ENCODE measurements at places on chromosomes 4 and X.

DNA sequence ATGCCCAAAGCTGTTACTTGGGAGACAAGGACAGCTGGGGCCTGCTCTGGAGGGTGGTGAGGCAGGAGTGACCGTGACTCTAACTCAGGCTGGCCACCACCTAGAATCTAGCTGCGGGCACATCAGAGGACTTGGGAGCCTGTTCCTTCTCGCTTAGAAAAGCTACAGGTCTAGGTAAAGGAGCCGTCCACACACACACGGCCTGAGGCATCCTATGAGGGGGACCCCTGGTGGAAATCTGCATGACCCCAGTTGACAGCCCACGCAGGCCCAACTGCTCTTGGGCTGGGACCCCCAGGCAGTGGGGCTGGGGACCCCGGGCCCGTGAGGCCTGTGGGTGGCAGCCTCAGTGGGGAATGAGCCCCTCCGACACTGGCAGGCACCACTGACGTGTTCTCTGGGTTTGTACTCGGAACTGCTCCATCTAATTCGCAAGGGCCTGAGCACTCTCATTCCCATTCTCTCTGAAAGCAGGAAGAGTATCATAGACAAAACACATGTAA is 75.6 kb downstream of the ACOX3 start:
- no peak for DNase-seq

DNA sequence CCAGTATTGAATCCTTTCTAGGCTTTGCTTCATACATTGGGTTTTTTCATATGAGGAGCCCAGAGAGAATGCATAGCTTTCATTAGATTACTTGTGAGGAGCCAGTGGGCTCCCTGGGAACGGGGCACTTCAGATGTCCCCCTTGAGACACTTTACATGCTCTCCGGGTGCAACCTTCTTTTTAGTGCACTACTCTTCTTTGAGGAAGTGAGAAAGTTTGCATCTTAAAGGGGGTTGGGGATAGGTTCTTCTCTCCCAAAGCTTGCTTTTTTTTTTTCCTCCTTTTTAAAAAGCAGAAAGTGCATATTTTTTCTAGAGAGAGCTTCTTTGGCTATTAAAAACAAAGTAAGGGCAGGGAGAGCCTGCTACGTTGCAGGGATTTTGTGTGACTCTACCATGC is 4.3 kb downstream of the HADH start:
- DNase-seq: no peak

GRCh38 chr4:129668092-129668491 is 572.1 kb downstream of the C4orf33 start:
- DNase-seq: no peak

DNA sequence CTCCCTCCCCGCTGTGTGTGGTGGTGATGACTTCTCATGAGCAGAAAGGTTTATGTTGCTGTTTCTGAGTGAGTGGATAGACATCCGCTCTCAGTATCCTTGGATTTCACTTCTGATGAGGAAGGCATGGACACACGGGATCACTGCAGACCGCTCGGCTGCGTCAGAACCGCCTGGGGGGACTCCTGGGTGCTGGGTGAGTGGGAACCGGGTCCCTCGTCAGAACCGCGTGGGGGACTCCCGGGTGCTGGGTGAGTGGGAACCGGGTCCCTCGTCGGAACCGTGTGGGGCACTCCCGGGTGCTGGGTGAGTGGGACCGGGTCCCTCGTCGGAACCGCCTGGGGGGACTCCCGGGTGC is 9.0 kb downstream of the CTBP1 start:
- peak; percentile 12 for DNase-seq

GRCh38 chr4:144582975-144583374 is 63.0 kb upstream of the HHIP start:
- no peak for DNase-seq

GRCh38 chr4:109610489-109610888 is 50.4 kb downstream of the MCUB start:
- no peak for DNase-seq

DNA sequence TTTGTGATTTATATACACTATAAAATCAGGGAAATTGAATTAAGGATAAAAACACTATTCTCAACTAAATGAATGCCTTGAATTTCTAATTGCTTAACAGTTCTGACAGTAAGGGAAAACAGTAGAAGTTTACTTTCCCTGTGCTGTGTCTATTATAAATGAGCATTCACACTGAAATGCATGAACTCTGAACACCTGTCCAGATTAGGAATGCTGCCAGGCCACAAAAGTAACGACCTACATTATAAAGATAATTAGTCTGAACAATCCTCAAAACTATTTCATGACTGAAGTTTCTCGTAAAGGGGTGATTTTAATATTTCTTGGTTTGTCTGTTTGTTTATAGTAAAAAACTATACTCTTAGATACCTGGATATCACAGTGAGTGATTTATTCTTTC is 2.0 kb downstream of the NDST3 start:
- no peak for DNase-seq

DNA sequence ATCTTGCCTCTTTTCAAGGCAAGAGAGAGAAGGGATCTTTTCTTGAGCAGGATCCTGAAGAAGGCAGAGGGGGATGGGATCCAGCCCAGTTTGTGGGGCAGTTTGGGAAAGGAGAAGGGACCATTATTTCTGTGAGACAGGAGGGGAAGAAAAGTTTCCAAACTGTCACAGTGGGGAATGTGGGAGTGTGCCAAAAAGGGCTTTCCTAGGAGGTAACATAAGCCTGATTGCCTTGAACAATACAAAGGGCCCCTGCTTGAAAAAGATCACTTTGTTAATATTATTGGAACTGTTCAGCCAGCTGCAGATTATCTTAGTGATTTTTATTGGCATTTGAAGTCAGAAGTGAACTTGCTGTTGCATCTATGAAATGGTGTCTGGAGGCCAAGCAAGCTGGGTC is 55.2 kb downstream of the MTM1 start:
- DNase-seq: no peak

DNA sequence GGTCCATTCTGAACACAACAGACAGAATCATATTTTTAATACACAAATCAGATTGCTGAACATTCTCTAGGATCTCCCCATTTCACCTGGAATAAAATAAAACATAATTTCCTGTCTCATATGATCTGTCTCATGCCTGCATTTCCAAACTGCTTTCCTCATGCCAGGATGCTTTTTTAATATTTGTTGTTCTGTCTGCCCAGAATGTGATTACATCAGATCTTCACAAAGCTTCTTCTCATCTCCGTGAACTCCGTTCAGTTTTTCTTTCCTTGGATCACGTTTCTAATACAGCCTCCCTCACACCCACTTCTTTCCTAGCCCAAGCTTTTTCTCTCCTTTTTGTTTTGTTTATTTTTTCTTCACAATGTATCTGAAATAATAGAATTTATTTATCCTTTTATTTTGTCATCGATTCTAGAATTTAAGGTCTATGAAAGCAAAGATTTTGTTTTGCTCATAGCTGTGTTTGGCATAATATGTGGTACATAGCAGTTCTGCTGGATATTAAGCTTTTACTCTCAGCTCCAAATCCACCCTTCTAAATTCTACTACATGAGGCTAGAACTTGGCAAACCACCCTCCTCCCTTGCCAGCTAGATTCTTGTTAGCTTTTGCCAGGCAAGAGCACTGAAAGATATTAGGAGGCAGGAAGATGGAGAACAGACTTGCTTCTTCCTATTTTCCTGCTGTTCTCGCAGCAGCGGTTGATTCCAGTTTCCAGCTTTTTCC is 165.5 kb upstream of the SLIT2 start:
- no peak for DNase-seq

DNA sequence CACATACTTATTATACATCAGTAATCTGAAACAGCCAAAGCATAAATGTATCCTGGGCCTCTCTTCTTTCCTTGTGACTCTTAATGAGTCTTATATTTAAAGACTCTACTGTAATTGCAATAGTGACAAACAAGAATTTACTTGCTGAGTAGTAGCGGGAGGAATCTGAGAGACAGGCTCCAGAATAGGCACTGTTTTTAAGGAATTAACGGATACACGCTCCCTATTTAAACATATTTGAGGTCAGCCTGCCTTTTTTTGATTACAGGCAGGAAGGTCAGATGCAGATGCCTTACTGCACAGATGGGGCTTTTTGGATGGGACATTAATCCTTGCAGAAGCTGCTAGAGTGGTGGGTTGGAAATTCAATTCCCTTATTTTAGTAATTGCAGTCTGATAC is 196.3 kb upstream of the ANXA3 start:
- DNase-seq: no peak

DNA sequence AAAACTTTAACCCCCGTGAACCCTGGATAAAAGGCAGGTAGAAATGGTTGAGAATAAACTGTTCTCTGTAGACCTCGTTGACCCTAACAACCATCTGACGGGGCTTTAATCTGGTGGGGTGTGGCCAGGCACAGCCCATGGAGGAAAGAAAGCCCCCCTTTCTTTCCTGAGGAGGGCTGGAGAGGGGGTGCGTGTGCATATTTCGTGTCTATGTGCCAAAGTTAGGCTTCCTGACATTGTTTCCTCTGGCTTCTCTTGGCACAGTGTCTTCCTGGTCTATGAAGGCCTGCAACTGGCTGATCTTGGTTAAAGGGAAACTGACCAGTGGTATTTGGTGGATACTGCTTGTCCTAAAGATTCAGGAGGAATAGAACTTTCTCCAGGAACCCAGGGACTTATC is 97.1 kb downstream of the MGST2 start:
- DNase-seq: no peak

DNA sequence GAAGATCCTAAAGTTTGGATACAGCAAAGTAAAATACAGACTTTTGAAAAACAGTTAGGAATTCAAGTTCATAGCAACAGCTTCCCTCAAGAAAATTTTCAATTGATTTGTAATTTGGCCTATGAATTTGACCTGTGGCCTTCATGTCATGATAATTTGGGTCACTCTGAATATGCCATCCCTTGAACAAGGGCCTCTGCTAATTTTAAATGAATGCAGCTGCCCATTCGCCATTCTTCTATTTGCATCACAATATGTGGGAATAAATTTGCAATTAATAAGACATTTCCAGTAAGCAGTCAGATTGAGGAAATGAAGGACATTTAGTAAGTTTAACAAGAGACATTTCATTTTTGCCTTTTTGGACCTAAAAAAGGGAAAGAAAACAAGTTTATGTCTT is 1.9 kb upstream of the REST start:
- no peak for DNase-seq

DNA sequence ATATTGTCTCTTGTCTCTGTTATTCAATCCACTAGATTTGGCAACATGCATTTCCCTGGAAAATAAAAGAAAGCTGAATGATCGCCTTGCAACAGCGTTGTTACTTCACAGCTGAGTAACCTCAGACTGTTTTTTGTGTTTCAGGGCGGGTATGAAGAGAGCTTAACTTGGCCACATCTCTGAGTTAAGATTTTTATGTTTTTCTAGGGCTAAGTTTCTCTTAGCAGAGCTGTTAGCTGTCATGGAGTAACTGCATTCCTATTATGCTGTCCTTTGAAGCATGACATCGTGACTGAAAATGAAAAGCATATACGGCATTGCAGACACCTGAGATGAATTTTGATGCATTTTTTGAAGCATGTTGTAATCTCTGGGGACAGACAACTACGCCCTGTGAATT is 1798.9 kb downstream of the PCDH7 start:
- DNase-seq: no peak

- no peak for DNase-seq
These were observed 109.2 kb upstream of the HS3ST1 start for GRCh38 chr4:11537846-11538245.

GRCh38 chr4:184860018-184860779 is 34.4 kb upstream of the ACSL1 start:
- DNase-seq: no peak

All from GM12891 (cell line).